ENCODE measurements at places on chromosomes 12 and 14.

- peak; percentile 77 for DNase-seq
These were observed 127.6 kb downstream of the ANO6 start for GRCh38 chr12:45343269-45344051.

DNA sequence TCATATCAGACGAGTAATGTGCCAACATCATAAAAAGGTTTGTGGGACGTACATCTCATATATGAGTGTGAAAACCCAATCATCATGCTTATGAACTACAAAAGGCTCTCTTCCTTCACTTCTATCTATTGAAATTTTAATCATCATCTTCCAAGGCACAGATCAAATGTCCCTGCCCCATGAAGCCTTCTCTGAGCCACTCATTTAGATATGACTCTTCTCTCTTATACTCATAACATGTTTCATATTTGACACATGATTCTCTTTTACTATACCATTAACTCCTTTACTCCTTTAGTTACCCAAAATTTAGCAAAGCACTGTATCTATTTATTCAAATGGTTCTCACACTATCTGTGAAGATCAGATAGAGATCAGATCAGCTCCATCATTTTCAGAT lies 22.2 kb downstream of the RALGAPA1 start:
- no peak for DNase-seq

GRCh38 chr12:119713551-119714031 lies 45.7 kb downstream of the PRKAB1 start:
- DNase-seq: no peak

DNA sequence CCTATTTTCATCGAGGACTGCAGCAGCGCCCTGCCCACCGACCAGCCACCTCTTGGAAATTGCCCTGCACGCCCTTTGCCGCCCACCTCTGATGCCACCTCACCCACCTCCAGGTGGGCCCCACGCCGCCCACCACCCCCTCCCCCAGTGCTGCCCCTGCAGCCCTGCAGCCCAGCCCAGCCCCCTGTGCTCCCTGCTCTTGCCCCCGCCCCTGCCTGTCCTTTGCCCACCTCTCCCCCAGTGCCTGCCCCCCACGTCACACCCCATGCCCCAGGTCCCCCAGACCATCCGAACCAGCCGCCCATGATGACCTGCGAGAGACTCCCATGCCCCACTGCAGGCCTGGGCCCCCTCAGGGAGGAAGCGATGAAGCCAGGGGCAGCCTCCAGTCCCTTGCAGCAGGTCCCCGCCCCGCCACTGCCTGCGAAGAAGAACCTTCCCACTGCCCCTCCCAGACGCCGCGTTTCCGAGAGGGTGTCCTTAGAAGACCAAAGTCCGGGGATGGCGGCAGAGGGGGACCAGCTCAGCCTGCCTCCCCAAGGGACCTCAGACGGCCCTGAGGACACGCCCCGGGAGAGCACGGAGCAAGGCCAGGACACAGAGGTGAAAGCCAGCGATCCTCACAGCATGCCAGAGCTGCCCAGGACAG lies 96.5 kb downstream of the LGMN start:
- DNase-seq: no peak

DNA sequence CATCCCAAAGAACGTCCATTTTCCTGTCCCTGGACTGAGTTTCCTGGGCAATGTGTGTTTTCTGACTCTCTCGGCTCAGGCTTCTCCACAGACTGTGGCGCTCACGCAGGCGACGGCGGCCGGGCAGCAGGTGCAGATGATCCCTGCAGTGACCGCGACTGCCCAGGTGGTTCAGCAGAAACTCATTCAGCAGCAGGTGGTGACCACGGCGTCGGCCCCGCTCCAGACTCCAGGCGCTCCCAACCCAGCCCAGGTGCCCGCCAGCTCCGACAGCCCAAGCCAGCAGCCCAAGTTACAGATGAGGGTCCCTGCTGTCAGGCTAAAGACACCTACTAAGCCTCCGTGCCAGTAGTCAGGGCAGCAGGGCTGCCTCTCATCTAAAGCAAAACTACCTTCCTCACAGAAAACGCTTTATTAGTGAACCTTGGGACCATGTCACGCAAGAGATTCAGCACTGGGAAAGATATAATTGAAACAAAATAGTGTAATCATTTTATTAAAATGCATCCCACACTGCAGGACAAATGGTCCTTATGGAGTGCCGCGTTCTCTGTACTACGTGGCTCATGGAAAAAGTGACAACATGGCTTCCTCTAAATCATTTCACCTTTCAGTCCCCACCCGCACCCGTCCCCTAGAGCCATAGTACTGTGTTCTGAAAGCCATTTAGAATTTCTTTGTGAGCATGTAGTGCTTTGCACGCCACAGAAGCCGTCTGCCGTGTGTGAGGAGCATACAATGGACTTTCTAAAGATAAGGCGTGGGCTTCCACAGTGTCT lies 66.6 kb downstream of the DDX51 start:
- DNase-seq: no peak

- no peak for DNase-seq
These were observed 2.8 kb downstream of the WSB2 start for GRCh38 chr12:118058227-118058626.

DNA sequence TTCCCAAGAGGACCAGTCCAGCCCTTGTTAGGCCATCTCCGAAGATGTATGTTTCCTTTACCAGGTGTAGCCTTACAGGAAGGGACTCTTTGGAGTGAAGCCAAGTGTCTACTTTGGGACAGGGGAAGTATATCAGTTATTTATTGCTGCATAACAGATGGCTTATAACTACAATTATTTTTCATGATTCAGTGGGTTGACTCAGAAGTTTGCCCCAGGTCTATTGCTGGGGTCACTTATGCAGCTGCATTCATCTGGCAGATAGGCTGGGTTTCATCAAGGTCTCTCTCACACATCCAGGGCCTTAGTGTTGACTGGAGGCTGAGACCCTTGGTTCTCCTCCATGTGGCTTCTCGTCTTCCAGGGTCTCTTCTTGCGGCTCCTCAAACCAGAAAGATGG lies 170.1 kb downstream of the NRXN3 start:
- no peak for DNase-seq
